Glomerular endothelial cell (primary cell): ENCODE measurements at places on chromosomes 5 and 9. TPM values are rescaled to one million over a fixed set of nuclear protein-coding genes. Genes with fewer than 3 reads are reported as not detected.

S1PR3 gene
- total RNA-seq, result 21.4 and 22.3 TPM in 2 replicates

CDKN2A gene
- 54.6 and 98.4 TPM in 2 replicates for total RNA-seq

GFI1B gene
- not detected in 2 replicates for total RNA-seq

MARVELD2 gene
- 1.9 and 3.6 TPM in 2 replicates for total RNA-seq

PCDHGA5 gene
- total RNA-seq, result 0.82 and 2.1 TPM in 2 replicates

OTP gene
- total RNA-seq, result not detected in 2 replicates

TXNDC8 gene
- not detected in 2 replicates for total RNA-seq

OR1N2 gene
- not detected in 2 replicates for total RNA-seq

RETREG1 gene
- 3.0 TPM in 1 of 2 replicates, not detected in the other for total RNA-seq

CNTNAP3B gene
- total RNA-seq, result 18.8 and 51.5 TPM in 2 replicates

FOXI1 gene
- total RNA-seq, result not detected in 2 replicates

NUTM2F gene
- total RNA-seq, result not detected in 2 replicates

GABRA1 gene
- not detected in 2 replicates for total RNA-seq

FYB1 gene
- total RNA-seq, result not detected in 2 replicates

SLCO6A1 gene
- total RNA-seq, result not detected in 2 replicates

IQGAP2 gene
- 2.8 and 3.6 TPM in 2 replicates for total RNA-seq

MLANA gene
- total RNA-seq, result not detected in 2 replicates

GTF2H2 gene
- total RNA-seq, result 0.53 and 8.2 TPM in 2 replicates

C9orf153 gene
- total RNA-seq, result not detected in 2 replicates
